Stimulated activated CD4-positive, alpha-beta T cell treated with anti-CD3 and anti-CD28 coated beads, Interleukin-1b, Interleukin-23, amount 100 ng/mL, for 24 hours (primary cell): ENCODE measurements at places on chromosomes 16 and 17.
A peak's percentile ranks its signal among the peaks of the same experiment; 100 is the strongest.

- no peak for DNase-seq
These were observed 278.3 kb downstream of the SOX9 start for GRCh38 chr17:72399023-72399607.

- no peak for DNase-seq
These were observed 66.1 kb downstream of the PLD6 start for GRCh38 chr17:17139972-17140589.

DNA sequence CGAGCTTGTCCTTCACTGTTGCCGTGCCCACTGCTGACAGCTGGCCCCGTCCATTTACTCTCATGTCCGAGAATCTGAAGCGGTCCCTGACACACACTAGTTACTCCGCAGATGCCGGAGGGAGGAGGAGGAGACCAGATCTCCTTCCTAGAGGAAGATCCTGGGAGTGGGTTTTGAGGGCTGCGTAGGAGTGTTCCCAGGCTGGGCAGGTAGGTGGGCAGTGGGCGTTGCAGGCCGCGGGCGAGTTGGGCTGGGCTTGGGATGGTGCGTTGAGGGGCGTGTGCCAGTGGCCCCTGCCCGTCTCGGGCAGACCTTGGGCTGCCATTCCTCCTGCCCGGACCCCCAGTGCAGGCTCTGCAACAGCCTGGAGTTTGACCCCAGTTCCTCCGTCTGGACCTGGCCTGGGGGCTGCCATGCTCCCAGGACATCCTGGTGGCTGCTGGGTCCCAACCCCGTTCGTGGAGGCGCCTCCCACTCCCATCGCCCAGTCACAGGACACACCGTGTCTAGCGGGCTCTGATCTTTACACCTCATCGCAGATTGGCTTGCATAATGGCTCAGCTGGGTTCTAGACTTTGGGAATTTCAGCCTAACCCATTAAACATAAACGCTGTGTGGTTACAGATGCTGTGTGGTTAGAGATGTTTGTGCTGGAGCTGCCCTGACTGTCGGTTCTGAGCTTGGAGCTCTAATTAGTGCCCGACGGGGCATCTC lies 22.8 kb downstream of the CACNA1H start:
- DNase-seq = no peak

DNA sequence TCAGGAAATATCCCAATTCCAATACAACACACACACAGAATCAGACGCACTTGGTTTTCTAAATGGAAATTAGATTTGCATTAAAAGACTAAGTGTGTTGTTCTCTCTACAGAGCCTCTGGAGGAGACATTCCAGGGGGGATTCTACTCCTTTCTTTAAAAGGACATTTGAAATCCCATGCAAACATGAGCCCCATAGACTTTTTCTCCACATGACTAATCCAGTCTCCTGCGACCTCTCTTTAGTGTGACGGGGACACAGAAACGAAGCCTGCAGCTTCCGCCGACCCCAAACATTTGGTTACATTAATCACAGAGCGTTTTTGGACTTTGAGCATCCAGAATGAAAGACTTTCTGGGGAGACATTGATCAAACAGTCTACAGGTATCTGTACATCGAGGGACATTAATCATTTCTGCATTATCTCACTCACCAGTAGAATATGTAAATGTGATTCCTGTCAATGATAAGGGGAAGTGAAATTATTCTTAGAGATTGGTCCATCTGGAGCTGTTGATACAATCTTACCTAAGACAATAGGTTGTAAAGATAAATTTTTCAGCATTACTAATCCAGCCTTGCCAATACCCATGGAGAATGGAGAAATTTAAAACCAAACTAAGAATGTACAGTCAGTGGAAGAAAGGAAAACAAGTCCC lies 103.4 kb upstream of the IRX3 start:
- no peak for DNase-seq

DNA sequence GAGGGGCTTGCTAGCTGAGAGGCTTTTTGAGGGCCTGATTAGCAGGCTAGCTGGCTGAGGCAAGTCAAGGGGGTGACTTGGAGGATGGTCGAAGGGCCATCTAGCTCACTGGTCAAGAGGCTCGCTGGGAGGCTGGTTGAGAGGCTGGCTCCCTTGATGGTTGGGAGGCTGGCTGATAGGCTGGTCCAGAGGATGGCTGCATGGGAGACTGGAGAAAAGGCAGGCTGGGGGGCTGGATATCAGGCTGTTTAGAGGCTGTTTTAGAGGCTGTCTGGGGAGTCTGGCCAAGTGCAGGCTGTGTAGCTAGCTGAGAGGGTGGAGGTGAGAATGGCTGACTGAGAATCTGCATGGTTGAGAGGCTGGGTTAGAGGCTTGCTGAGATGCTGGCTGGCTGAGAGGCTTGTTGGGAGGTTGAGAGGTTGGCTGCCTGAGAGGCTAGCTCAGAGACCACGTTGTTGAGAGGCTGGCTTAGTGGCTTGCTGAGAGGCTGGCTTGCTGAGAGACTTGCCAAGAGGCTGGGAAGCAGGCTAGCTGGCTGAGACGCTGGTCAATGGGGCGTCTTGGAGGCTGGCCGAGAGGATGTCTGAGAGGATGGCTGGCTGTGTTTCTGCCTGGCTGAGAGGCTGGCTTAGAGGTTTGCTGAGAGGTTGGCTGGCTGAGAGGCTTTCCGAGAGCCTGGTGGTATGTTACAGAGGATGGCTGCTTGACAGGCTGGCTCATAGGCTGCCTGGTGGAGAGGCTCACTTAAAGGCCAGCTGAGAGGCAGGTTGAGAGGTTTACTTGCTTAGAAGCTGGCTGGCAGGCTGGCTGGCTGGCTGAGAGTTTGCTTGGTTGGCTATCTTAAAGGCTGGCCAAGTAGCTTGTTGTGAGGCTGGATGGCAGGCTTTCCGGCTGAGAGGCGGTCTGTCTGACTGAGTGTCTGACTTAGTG lies 36.6 kb upstream of the ACSM2B start:
- no peak for DNase-seq

- DNase-seq = no peak
These were observed 392 bp upstream of the ABHD15 start for GRCh38 chr17:29567304-29567553.

DNA sequence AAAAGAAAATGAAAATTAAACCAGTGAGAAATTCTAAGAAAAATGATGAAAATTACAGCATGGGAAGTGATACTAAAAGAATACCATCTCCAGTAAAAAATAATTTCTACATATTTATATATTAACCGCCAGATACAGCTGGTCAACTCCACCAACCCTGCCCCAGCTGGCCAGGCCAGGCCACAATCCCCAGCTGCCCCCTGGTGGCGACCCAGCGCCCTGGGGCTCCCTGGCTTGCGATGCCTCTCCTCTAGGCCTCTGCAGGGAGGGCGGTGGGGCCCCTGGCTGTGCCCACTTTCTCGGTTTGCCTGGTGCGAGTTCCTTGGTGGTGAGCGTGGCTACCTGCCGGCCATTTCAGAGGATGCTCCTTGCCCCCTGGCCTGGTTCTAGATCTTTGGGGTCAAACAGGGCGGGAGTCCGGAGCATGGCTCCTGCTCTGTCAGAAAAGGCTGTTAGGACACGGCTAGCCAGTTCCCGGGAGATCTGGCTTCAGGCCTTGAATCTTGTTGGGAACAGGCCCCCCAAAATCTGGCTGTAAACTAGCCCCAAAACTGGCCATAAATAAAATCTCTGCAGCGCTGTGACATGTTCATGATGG lies 14.5 kb downstream of the GLIS2 start:
- peak; percentile 51 for DNase-seq

GRCh38 chr17:7177954-7178477 lies 1.2 kb downstream of the ASGR1 start:
- no peak for DNase-seq

DNA sequence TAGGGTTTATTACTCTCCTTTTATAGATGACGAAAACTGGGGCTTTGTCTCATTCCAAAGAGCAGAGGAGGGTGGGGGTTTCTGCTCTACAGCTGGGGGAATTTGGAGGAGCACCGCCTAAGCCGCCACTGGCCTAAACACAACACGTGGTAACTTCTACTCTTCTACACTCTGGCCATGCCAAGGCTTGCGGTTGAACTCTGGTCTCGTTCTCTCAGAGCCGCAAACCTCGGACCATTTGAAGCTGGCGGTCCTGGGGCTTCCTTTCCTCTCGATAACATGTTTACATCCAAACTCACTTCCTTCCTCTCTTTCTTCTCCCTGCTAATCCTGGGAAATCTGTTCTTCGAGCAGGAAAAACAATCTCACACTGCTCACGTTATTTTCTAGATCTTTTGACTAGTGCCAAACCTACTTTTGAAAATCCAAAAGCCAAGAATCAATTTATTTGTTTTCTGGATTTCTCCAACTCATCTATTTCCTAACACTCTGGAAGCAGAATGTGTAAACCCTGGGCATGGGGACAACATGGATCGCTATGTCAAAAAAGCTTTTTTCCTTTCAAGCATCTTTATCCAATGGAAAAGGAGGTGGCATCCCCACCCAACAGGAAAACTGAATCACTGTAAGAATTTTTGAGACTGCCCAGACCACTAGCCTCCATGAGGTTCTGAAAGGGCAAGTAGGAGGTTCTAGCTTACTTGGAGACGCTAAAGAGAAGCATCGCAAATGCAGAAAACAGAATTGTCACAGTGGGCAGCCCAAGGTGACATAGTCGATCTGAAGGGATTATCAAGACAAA lies 13.6 kb upstream of the EEF2K start:
- DNase-seq = peak; percentile 43

GRCh38 chr16:53080345-53081031 lies 25.7 kb downstream of the CHD9 start:
- DNase-seq = no peak

GRCh38 chr16:29898804-29899515 lies 390 bp downstream of the SEZ6L2 start:
- no peak for DNase-seq

DNA sequence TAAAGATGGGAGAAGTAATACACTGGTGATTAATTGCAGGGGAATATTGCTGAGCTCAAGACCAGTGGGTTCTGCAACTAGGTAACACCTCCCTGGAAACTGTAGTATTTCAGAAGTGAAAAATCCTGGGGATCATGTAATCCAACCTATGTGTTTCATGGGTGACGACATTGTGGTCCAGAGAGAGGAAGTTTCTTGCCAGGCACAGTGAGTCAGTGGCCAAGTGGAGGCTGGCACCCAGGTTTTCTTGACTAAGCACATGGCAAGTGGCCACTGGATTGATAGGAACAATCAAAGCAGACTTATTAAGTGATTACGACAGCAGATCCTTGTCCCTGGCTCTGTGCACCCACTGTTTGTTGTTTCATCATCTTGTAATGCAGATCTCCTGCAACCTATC lies 14.6 kb upstream of the CIITA start:
- no peak for DNase-seq

GRCh38 chr17:55344514-55344997 lies 77.1 kb downstream of the MMD start:
- no peak for DNase-seq

- no peak for DNase-seq
These were observed 4.6 kb downstream of the PTGES3L start for GRCh38 chr17:42975265-42975664.

DNA sequence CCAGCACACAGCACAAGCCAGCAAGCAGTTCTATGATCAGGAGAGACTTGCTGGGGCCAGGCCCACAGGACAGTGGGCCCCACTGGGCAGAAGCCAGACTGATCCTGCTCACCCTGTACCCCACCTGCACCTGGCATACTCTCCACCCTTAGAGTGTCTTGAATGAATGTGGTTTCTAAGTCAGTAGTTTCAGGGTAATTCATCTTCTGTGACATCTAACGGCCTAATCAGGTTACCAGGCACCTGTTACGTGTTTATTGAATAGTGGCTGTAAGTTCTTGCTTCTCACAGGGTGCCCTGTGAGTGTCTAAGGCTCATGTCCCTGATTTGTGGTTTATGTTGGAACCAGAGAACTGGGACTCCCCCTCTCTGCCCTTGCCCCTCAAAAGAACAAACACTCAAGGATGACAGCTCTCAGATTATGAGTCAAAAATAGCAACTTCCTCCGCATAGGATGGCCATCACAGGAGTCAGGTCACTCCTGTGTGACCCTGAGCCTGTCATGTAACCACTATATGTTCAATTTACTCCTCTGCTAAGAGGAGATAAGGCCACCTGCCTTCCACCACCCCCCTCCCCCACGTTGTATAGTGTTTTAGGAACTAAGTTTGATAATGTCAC lies 7.0 kb upstream of the OR2C1 start:
- no peak for DNase-seq

GRCh38 chr17:55699181-55699860 lies 23.3 kb downstream of the TMEM100 start:
- no peak for DNase-seq

- no peak for DNase-seq
These were observed 520.7 kb downstream of the MAF start for GRCh38 chr16:79079656-79080420.

DNA sequence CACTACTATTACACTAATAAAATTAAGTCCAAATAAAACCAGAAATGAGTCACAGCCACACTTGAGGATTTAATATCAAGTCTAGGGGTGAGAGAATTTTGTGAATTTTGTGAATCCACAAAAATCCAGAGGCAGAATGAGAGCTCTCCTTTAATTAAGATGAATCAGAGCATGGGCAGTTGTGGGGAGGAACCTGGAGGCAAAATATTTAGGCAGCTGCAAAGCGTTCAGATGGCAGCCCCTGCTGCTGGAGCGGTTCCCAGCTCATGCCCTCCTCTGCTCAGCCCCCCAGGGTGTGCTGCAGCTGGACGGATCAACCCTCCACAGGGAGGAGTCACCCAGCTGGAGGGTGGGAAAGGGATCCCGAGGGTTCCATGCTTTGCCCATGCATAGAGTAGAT lies 43.4 kb upstream of the IRX6 start:
- DNase-seq = no peak

- no peak for DNase-seq
These were observed 28.5 kb downstream of the CYTH1 start for GRCh38 chr17:78753316-78754250.

GRCh38 chr17:81831563-81831956 lies 1.5 kb downstream of the MCRIP1 start:
- DNase-seq = no peak

DNA sequence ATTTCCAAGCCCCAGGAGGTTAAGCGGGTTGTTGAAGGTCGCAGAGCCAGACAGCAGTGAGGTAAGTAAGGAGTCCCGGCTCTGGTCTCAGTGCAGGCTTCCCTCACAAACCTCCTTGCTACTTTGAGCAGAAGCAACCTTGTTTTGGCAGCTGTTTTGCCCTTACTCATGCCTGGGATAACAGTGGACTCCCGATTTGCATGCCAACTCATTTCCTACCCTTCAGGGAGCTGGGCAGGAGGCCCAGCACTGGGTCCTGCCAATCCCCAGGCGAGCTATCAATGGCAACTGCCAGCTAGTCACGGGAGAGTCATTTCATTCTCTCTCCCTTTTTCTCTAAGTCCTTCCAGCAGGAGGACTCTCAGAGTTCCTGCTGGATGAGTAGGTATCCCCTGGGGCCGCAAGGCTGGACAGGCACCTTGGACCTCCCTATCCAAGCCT lies 72.0 kb upstream of the KSR1 start:
- no peak for DNase-seq

DNA sequence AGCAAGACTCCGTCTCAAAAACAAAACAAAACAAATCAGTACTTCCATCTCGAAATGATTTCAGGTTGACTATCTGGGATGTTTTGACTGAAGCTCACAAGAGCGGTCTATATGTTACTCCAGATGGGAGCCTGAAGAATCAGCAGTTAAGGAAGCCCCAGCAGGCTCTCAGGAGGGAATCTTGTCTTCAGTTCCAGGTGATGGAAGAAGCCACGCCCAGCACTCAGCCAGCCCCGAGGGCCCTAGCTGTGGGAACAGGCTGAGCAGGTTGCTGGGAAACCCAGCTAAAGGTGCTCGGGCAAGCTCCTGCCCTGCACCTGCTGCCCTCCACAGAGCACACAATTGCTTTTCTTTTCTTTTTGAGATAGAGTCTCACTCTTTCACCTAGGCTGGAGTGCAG lies 32.4 kb downstream of the WIPI1 start:
- DNase-seq = no peak
